ENCODE measurements at places on chromosomes 11 and 22.

DNA sequence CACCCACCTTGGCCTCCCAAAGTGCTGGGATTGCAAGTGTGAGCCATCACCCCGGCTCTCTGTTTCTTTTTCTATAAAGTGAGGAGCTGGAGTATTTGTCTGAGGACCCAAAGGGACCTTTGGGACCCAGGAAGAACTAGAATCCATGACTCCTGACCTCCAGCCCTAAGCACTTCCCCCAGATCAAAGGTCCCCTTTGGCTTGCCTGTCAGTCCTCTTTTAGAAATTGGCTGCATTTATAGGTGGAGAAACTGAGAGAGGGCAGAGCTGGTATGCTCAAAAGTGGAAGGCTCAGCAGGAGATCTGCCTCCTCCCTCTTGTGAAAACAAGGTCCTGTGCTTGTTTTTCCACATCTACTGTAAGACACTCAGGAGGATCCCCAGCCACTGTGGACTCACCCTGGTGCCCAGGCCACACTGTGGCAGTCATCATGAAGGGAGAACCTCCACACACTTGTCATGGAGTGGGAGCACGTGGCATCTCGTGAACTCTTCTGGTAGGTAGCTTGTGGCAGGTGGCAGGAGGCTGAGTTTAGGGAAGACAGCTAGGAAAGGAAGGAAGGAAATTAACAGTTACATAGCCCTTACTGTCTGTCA is 12.4 kb upstream of the PLEKHA7 start:
- DNase-seq = no peak

GRCh38 chr11:2911785-2912391 is 17.3 kb downstream of the PHLDA2 start:
- DNase-seq = no peak

DNA sequence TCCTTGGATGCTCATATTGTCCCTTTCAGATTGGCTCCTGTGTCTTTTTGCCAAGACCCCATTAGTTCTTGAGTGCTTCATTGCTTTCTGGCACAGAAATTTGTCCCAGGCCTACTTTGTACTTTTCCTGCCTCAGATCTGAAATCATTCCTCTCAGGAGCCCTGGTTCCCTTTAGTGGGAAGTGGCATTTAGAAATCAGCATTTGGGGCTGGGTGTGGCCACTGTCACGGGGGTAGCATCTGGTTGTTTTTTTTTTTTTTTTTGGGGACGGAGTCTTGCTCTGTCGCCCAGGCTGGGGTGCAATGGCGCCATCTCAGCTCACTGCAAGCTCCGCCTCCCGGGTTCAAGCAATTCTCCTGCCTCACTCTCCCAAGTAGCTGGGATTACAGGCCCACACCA is 18.2 kb downstream of the PPFIA1 start:
- no peak for DNase-seq

DNA sequence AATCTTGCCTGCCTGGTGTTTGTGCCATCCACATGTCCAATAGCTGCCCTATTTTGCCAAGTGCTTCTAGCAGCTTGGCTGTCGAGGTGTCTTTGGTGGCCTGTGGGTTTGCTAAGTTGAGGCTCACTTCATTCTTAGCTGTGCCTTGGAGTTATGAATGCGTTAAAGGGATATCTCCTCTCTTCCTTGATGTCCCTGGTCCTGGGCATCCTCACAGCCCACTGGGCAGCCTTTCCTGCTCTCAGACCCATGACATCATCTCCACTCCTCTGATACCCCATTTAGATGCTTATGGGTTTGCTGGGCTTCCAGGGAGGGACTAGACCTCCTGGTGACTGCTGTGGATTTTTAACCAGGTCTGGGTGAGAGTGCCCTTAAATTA is 1.3 kb downstream of the LDLRAD3 start:
- DNase-seq = no peak

GRCh38 chr11:63841554-63841953 is 2.6 kb downstream of the MARK2 start:
- no peak for DNase-seq

DNA sequence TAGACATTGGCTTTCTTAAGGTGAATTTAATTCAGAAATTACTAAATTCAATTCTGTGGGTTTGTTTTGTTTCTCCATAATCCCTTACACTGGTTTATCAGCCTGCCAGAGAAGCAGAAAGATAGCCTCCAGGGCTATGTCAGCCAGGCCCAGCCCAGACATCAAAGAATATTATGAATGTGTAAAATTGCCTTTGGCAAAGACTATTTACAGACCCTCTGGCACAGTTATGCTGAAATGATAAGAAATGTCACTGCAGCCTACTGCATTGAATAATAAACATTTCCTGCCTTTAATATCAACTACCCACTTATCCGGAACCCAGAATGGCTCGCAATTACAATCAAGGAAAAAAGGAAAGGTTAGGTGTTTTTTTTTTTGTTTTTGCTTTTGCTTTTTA is 562.5 kb upstream of the LRRC4C start:
- DNase-seq = no peak

All from activated T-cell treated with anti-CD3 and anti-CD28 coated beads, Interleukin-2, amount 50 U/mL, for 24 hours (primary cell).